Left renal cortex interstitium (tissue), 4 donors: ENCODE measurements at places on chromosomes 6 and 20. TPM values are rescaled to one million over a fixed set of nuclear protein-coding genes. Genes with fewer than 3 reads are reported as not detected.

DNA sequence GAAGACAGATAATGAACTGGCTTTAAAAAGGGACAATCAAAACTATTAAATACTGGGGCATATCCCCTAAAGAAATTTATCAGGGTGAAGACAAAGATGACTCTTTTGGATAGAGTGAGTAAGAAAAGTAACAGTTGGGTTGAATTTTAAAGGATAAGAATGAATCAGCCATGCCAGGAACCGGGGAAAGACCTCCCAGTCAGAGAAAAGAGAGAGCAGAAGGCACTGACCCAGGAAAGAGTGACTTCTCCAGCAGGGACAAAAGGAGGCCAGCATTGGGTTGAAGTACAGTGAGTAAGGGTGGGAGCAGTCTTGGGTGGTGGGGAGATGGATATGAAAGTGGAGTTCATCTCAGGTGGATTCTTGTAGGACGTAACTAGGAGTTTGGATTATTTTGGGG, 516.9 kb upstream of the JAG1 start:
- DNase-seq, result no peak

GRCh38 chr6:155125906-155126305, 130.8 kb downstream of the TIAM2 start:
- no peak for DNase-seq

- DNase-seq, result no peak
These were observed 94.4 kb downstream of the NCR2 start for GRCh38 chr6:41429506-41430504.

GMPR gene
- polyA plus RNA-seq, result 12.2 TPM

HCRTR2 gene
- 0.51 TPM for polyA plus RNA-seq

- no peak for DNase-seq
These were observed 160.1 kb downstream of the ZFAND3 start for GRCh38 chr6:37979392-37980221.

BEND6 gene
- polyA plus RNA-seq, result 4.4 TPM
